Right hindlimb (tissue), 1 donor: ENCODE measurements at places on chromosomes 7 and 10.
A peak's percentile ranks its signal among the peaks of the same experiment; 100 is the strongest.

DNA sequence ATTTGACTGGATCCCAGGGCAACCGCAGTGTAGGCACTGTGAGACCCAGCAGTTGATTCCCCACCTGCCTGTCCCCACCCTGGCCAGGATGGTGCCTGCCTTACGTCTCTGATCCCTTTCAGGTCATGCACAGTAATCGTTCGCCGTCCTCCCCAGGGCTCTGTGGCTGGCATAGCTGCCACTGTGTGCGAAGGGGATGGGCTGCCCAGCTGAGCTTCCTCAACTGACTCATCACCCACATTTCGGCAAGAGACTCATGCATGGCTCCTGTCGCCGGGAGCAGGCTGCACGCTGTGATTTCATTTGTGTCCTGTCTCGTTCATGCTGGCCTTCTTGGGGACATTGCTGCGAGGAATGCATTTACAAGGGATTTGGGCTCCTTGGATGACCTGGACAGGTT is 252.4 kb downstream of the KLF6 start:
- DNase-seq: no peak

- DNase-seq: no peak
Measured at GRCh38 chr7:19110776-19111175, 6.7 kb downstream of the TWIST1 start.

GRCh38 chr10:14020037-14020664 is 310.6 kb downstream of the FRMD4A start:
- DNase-seq: no peak

- no peak for DNase-seq
Measured at GRCh38 chr10:101040061-101040460, 9.0 kb downstream of the SFXN3 start.

- no peak for DNase-seq
Measured at GRCh38 chr7:108561047-108561619, 8.4 kb downstream of the THAP5 start.

DNA sequence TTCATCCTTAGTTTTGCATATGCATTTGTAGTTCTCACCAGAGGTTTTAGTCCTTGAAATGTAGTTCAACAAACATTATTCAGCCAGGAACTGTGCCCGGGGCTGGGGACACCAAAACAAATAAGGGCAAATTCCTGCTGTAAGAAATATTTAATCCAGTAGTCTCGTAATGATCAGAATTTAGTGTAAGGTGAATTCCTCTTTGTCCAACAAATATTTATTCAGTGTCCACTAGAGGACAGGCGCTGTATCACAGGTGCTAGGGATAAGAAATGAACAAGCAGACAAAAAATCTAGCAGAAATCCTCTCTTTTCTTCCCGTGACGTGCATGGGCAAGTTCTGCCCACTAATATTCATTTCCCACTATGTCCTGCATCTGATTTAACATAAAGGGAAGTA is 17.6 kb downstream of the LGI1 start:
- no peak for DNase-seq

DNA sequence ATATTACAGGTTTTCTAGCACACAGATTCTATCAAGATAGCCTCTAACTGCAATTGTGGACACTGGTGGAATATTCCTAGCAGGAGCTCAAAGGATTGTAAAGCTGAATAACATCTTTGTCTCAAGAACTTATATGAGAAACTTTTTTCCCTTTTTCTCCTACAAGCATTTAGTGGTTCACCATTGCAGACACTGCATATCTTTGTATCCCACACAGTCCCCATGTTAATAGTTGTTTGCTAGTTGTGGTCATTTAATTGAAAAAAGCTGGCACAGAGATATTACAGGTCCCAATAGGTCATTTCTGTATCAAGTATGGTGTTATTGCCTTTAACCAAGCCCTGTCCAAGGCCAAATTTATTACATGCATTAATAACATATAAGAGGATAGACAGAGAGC is 226.2 kb upstream of the TCF7L2 start:
- no peak for DNase-seq

GRCh38 chr10:113415246-113415645 is 137.6 kb upstream of the HABP2 start:
- no peak for DNase-seq

- DNase-seq: peak; percentile 76
Measured at GRCh38 chr10:101161494-101162299, 30.6 kb downstream of the TLX1 start.

DNA sequence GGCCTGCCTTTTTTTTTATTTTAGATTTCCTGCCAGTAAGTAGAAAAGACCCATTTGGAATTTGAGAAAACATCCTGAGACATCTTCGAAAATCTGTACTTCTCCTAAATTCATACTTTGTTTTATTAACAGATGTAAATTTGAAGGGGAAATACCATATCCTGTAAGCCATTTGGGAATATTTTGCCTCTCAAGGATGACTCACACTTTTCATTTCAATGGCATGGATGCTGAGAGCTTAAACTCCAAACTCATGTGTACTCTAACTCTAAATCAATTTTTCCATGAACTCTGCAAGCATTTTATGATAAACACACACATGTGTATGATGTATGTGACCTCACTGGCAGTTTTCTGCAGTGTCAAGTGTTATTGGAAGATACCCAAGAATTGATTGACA is 89.0 kb downstream of the SEMA3A start:
- no peak for DNase-seq

- no peak for DNase-seq
Measured at GRCh38 chr7:38855386-38855785, 53.6 kb downstream of the VPS41 start.

- no peak for DNase-seq
Measured at GRCh38 chr10:23419655-23420329, 19.1 kb upstream of the OTUD1 start.

GRCh38 chr7:74032191-74032490 is 4.2 kb downstream of the ELN start:
- peak; percentile 81 for DNase-seq

DNA sequence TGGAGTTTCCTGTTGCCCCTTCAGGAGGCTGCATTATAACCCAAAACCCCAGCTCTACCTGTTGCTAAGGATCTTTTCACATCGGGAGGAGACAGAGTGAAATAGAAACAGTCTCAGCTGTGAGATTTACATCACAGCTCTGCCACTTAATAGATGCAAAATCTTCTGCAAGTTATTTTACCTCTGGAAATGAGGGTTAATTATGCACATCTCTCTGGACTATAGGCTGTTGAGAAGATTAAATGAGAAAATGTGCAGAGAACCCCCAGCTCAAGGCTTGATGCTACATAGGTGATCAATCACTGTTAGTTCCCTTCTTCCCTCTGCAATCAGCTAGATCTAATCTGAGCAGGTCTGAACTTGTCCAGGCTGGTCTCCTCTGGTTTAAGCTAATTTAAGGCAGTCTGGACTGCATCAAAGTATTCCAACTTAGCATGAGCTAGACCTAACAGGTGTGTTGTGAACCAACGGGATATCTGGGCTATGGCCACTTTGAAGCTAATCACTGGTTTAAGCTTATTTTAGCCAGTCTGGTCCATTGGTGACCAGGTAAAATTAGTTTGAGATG is 8.9 kb upstream of the LRRC18 start:
- no peak for DNase-seq

DNA sequence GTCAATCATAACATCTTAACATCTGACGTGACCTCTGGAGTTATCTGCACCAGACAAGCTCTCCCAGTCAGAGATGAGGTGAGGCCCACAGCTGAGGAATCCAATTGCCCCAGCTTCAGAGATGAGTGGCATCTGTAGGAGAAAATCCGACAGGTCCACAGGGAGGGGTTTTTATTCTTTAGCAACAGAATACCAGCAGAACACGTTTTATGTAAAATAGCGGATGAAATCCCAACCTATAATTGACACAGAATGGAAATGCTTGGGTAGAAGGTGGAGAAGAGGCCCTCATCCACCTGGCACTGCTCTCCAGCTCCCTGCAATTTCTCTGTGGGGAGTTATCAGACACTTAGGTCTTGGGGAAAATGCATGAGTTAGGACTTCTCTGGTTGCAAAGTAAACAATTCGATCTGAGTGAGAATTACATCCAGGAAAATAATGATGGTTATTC is 144.2 kb upstream of the NRP1 start:
- DNase-seq: no peak

DNA sequence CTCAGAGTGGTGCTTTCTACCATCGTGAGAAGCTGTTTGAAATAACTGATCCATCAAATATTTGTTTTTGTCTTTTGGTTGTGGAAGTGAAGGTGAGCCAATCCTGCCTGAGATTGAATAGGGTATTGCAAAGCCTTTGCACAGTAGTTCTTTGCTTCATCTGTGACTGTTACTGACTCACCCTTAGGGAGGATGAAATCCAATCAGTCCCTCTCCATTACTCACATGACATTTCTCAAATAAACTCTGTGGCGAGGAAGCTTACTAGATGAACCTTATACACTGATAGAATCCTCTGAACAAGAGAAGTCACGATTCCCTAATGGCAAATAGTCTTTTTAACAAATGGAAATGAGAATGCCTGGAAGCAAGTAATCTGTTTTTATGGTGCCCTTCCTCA is 31.9 kb downstream of the HEPACAM2 start:
- no peak for DNase-seq

DNA sequence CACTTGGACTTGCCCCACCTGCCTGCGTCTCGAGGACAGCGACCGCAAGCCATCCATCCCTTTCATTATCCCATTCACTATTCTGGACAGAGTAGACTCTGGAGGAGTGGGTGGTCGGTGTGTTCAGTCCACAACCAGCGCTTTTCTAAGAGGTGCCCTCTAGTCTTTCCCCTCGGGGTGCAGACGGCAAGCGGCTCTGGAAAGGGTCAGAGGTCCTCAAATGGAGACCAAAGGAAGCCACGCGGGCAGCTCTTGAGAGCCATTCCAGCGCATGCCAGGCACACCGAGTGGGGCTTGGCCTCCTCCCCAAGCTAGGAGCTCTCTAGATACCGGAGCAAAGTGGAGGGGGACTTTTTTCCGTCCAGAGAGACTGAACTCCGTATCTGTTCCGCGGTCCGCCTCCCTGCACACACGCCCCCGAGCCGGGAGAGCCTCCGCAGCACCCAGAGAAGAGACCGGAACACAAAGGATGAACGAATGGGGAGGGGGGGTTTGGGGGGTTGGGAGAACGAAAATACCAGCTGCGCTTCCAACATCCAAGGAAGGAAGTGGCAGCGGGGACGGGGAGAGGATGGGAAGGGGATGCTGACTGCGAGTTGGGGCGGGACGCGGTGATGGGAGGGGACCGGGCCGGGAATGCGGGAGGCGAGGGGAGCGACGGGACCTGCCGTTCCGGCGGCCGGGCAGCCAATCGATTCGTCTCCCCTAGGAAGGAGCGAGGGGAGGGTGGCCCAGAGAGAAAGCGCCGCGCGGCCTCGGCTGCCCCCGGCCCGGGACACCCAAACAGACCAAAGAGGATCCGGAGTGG is 515 bp downstream of the GSDME start:
- DNase-seq: peak; percentile 71

DNA sequence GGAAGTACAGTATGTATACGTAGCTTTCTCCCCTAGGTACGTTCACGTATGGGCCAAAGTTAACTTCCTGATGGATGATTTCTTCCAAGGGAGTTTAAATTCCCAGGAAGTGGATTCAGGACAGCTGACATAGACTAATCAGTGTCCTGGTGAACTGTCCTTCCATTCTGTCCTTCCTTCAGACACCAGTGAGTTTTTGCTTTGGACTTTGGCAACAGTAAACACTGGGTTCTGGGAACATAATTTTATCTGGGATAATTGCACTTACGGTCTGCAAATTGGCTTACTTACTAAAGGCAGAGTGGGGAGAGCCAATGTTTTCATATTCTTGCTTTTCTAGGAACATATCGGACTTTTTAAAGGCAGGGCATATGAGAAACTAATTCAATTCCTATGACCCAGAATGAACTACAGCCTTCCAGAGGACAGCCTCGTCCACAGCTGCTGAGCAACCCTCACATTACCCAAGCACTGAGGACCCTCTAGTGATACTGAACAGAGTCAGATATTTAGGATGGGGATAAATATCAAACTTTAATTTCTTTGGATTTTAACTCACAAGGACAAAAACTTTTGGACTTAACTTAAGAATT is 97.9 kb downstream of the RAB18 start:
- no peak for DNase-seq

GRCh38 chr10:132296666-132297443 is 10.9 kb downstream of the STK32C start:
- DNase-seq: no peak

DNA sequence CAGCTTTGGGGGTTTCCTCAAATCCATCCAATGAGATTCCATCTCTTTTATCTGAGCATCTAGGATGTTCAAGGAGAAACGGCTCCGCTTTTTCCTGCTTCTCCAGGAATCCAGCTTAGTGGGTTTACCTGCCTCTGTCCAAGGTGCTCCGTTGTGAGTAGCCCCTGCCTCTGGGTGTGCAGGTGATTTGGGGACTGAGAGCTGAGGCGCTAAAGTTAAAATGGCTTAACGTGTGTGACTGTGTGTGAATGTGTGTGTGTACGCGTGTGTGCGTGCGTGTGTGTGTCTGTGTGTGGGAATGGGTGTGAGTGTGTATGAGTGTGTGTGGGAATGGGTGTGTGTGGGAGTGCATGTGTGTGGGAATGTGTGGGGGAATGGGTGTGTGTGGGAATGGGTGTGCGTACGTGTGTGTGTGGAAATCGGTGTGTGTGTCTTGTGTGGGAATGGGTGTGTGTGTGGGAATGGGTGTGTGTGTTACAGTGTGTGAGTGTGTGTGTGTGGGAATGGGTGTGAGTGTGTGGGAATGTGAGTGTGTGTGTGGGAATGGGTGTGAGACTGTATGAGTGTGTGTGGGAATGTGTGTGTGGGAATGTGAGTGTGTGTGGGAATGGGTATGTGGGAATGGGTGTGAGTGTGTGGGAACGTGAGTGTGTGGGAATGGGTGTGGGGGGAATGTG is 90.2 kb upstream of the INSIG1 start:
- no peak for DNase-seq

GRCh38 chr10:24966962-24967481 is 14.6 kb upstream of the PRTFDC1 start:
- DNase-seq: no peak

GRCh38 chr10:91689731-91690168 is 56.9 kb upstream of the PPP1R3C start:
- DNase-seq: peak; percentile 45

DNA sequence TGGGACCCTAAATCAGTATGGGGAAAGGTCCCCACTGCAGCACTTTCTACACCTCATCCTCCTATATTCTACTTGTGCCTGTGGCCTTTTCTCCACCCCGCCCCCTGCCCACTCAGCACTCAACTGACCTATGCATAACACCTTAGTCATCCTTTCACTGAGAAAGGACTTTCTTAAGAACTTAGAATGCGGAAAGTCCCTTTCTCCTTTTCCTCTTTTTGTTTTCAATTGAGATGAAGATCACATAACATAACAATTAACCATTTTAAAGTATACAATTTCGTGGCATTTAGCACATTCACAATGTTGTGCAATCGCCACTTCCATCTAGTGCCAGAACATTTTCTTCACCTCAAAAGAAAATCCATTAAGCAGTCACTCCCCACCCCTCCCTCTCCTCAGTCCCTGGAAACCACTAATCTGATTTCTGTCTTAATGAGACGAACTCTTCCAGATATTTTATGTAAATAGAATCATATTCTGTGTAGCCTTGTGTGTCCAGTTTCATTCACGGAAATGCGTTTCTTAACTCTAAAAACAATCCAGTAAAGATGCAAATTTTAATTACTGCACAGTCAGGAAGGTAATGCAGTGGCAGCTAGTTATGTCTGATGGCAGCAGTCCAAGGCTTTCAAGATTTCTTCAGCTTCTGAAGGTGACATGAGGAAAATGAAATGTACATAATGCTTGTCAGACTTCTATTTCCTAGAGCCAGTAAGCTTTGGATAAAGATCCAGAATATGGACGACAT is 41.7 kb downstream of the FAS start:
- DNase-seq: no peak

GRCh38 chr7:133051066-133051465 is 30.8 kb downstream of the CHCHD3 start:
- DNase-seq: no peak
